ENCODE measurements at places on chromosomes 12 and 14.

GRCh38 chr14:33848706-33849454 is 102.0 kb downstream of the EGLN3 start:
- no peak for DNase-seq

- no peak for DNase-seq
Measured at GRCh38 chr12:51922146-51922545, 14.8 kb downstream of the ACVRL1 start.

- DNase-seq: no peak
Measured at GRCh38 chr12:104048811-104049210, 1.2 kb downstream of the GLT8D2 start.

- DNase-seq: peak; percentile 63
Measured at GRCh38 chr12:10153271-10154144, 18.4 kb downstream of the OLR1 start.

DNA sequence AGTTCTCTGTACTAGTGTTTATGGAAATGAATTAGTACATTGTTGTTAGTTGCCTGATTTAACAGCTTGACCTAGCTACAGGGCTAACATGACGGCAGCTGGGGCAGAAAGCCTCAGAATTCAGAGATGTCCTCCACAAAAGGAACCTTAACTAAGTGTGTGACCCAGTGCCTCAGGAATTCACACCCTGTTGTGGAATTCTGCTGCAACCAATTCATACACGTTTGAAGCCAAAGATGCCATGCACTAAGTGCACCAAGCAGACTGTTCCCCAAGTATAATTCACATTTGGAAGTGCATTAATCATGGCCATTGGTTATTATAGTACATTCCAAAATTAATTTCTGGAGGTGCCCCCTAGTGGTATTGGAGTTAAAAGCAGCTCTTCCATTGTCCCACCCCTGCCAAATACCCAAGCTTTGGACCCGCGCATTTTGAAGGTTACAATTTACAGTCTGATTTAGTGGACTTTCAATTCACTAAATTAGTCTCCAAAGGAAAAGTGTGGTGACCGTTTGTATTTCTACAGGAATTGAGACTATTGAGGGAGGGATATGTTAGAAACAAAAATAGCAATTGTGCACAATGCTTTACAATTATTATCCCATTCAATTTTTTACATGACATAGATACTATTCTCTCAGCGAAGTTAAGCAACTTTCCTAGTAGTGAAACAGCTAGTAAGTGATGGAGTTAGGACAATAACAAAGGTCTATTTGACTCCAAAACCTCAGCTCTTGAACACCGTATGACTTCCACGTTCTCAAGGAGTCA is 85.9 kb downstream of the PAX9 start:
- no peak for DNase-seq

DNA sequence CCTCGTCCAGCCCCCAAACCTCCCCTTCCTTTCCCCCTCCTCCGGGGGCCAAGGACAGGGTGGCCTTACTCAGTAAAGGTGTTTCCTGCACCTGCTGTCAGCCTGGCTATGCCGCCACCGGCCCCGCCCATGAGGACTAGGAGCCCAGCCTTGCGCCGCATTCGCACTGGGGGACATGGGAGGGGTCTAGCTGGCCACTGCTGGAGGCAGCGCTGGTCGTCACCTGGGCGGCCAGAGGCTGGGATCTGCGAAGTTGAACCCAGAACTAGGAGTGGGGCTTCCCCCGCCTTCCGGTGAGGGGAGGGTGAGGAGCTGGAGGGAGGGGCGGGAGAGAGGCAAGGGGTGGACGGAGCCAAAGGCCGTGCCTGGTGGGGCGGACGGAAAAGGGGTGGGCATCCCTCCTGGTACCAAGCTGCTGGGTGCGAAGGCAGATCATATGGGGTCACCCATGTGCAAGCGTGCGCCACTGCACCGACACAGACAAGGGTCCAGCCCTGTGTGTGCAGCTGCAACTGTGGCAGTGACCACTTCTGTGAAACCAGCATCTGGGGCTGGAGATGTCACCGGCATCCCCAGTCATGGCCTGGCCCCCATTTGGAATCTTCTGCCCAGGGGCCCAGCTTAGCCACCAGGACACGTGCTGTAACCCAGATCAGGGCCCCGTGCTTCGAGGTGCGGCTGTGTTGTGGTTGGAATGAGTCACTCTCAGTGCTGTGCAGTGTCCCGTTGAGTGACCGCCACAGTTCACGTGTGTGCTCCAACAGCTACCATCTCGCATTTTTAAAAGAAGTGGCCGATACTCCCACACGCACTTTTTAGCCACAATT is 8.5 kb downstream of the AMN start:
- DNase-seq: no peak

GRCh38 chr12:14828892-14829291 is 14.4 kb downstream of the ART4 start:
- no peak for DNase-seq

DNA sequence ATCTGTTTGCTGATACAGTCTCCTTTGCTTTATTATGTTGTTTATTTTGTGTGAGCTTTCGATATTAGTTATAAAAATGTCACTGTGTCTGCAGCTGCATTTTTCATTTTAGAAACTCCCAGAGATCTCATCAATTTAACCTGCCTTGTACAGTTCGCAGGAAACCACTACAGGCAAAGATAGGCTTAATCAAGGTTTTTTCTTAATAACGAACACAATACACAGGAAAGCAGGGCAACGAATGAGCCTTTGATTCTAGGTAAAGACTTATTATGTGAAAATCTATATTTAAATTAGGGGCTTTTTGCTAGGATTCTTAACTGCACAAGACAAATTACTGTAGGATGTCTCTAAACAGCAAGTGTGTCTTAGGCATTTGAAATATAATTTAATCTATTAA is 191.9 kb downstream of the RGS6 start:
- no peak for DNase-seq

- DNase-seq: no peak
Measured at GRCh38 chr14:32434880-32435279, 105.8 kb downstream of the AKAP6 start.

DNA sequence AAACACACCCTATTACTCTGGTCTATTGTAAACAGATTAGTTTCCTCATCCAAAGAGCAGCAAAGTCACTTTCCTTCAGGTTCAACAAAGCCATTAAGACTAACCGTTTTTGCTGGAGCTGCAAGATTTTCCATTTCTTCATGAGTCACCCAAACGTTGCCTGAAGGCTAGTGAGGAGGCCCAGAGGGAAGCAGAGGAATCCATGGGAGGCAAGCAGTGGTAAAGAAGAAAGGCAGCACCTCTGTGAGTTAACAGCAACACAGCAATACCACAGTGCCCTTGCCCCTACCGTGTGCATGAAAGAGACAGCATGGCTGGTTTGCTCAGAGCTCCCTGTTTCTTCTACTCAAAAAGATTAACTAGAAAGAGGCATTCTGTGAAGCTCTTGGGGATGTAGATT is 206.3 kb downstream of the ACSS3 start:
- no peak for DNase-seq

GRCh38 chr12:11059041-11059440 is 3.1 kb downstream of the TAS2R46 start:
- DNase-seq: no peak

- DNase-seq: no peak
Measured at GRCh38 chr14:66974397-66975025, 214.7 kb upstream of the GARIN2 start.

DNA sequence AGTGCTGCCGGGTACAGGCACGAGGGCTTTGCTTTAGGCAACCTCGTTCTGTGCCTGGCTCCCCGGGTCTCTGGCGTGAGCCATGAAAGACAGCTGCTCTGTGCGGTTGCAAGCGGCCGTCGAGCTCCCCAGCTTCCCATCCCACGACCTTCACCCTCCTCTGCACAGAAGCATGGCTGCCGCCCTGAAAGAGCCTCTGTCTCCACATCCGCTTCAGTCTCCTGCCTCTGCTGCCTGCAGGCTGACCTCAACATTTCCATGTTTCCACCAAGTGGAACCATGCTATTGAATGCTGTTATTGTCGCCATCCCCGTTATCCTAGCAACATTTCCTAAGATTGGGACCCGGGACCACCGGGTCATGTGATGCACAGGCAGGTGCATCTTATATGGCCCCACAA is 57.1 kb downstream of the KDM2B start:
- DNase-seq: no peak

GRCh38 chr12:123942238-123942653 is 30.4 kb downstream of the CCDC92 start:
- no peak for DNase-seq

- DNase-seq: no peak
Measured at GRCh38 chr12:66956300-66956699, 277.4 kb upstream of the GRIP1 start.

- DNase-seq: peak; percentile 66
Measured at GRCh38 chr12:14723763-14724162, 27.4 kb upstream of the GUCY2C start.

DNA sequence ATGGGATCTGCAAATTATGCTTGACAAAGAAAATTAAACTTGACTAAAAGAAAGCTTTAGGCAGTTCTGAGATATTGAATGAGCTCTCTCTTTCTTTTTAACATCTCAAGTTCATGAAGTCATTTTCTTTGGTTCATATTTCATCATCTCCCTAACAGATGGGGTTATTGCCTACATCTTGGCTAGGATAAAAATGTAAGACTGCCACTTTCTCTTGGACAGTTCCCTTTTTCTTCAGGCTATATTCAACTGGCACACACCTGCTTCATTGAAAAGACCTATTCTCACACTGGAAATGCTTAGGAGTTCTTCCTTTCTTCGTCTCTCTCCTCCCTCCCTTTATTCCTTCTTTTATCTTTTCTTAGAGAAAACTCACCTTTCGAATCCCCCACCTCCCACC is 355.9 kb upstream of the SEL1L start:
- no peak for DNase-seq

GRCh38 chr14:48398675-48399282 is 723.4 kb upstream of the MDGA2 start:
- DNase-seq: no peak

GRCh38 chr12:64890873-64891468 is 66.5 kb downstream of the TBC1D30 start:
- peak; percentile 56 for DNase-seq

- DNase-seq: no peak
Measured at GRCh38 chr12:88309546-88309945, 167.4 kb downstream of the TMTC3 start.

Data from CD4-positive, alpha-beta memory T cell (primary cell).